ENCODE measurements at places on chromosomes 1 and 21.

DNA sequence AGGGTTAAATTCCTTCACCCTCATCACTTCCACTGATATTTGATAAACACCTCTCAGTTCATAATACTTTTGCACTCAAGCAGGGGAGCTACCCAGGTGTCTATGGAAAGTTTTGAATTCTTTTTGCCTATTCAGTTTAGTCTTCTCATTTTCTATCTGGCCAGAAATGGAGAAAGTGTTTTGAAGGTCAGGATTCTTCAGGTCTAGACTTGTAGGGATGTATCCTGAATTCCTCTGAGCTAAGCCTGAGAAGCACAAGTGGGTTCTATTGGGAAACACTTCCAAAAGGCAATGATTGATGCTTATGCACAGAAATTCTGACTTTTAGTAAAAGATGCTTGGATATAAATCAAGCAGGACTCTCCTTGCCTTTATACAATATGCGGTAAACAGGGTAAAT lies 217.8 kb upstream of the HOOK1 start:
- DNase-seq, result no peak

DNA sequence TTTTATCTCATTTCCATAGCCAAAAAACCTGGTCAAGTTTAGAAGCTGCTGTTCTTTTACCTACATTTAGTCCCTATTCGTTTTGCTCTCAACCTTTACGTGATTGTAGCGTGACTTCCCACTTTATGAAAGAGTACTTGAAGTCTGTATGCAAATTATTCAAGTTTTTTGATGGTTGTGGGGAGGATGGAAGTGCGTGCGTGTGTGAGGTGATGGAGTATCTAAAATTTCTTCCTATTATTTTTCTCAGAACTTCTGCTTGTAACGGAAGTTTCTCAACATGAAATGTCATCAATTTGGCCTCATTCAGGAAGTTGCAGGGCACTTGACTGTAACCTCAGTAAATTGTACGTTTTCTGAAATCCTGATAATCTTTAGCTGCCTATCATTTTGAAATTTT lies 64.0 kb downstream of the SAMSN1 start:
- DNase-seq, result no peak

DNA sequence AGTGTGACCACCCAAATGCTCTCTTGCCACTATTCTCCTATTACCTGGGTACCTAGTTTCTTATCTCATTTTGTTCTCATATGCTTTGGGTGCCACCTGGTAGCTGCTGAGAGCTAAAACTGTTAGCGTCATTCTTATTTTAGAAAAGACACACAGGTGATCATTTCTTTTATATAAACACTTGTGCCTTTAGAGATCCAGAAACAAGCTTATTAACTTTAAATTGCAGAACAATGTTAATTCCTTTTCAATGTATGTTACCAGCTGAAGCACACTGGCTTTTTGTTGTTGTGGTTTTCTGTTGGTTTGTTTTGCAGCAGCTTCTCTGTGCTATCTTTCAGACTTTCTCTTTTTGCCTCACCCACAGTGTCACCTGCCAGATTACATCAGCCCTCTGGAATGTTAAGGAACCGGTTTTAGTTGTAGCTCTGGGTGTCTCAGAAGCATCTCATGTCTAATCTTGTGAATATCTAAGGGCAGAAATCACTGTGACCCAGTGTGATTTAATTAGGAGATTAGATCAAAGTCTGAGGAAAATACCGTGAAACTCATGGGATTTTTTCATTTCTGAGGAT lies 43.4 kb upstream of the SLC19A2 start:
- no peak for DNase-seq

- DNase-seq, result no peak
Measured at GRCh38 chr1:41678111-41678878, 193.8 kb upstream of the EDN2 start.

Data from keratinocyte (primary cell).